ENCODE measurements at places on chromosomes 6 and 20.

DNA sequence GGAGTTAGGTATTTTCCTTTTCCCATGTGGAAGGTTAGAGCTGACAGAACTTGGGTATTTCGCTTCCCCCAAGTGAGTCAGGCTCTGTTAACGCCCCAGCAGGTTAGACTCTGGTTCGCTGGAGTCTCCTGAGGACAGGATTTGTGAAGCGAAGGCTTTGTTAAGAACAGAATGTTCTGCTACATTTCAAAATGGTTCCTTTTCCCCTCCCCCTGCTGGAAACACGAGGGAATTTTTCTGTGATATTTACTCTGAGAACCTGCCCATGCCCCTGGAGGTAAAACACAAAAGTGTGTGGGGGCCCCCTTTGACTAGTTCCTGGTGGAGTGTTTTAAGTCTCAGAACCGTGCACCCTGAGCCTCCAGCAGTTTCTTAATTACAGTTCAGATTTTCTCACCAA lies 731.4 kb upstream of the CITED2 start:
- DNase-seq, result no peak

DNA sequence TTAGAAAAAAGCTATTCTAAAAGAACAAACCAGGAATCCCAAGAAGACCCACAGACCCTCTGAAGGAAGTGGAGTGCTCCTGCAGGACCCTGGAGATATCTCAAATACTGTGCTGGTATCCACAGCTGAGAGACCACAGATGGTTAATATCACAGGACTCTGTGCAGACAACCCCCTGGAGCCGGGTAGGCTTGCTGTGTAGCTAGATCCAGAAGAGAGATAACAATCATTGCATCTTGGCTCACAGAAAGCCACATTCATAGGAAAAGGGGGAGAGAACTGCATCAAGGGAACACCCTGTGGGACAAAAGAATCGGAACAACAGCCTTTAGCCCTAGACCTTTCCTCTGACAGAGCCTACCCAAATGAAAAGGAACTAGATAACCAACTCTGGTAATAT lies 689.5 kb downstream of the PHF3 start:
- DNase-seq, result no peak

GRCh38 chr6:16178351-16178750 lies 49.5 kb downstream of the MYLIP start:
- DNase-seq, result no peak

- no peak for DNase-seq
These were observed 163.8 kb upstream of the TAB2 start for GRCh38 chr6:149153693-149154092.

DNA sequence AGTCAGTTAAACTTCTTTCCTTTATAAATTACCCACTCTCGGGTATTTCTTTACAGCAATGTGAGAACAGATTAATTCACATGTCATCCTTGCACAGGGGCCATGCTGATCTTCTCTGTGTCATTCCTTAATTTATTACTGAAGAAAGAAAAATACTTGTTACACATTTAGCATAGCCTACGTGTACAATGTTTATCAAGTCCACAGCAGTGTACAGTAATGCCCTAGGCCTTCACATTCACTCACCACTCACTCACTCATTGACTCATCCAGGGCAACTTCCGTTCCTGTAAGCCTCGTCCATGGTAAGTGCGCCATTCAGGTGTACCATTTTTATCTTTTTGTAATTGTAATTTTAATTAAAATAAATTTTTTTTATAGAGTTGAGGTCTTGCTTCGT lies 73.6 kb downstream of the RSPH3 start:
- DNase-seq, result no peak

GRCh38 chr6:33297956-33298772 lies 578 bp downstream of the RGL2 start:
- no peak for DNase-seq

DNA sequence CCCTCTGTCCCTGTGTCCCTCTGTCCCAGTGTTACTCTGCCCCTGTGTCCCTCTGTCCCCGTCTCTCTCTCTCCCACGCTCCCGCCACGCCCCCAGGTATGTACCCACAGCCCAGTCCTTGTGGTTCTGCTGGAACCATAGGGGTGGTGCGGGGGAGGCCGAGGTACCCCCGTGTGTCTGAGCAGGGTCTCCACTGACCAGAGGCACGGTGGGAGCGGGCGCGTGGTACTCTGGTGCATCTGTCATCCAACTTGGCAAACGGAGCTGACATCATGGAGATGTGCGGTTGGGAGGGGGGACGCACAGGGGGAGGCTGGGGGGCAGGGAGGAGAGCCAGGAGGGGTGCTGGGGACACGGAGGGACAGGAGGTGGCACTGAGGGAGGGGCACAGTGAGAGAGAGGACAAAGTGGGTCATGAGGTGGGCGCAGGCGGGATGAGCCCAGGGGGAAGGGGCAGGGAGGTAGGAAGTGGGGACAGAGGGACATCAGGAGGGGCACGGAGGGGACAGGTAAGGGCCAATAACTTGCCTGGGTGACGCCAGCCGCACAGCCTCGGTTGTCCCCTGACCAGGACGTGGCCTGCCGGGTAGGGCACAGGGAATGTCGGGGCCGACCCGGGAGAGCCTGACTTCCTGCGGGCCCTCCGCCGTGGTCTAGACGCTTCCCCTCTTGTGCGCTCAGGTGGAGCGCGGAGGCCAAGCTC lies 163.6 kb upstream of the PDE10A start:
- DNase-seq, result no peak

GRCh38 chr20:36093025-36093803 lies 61.3 kb upstream of the EPB41L1 start:
- no peak for DNase-seq

DNA sequence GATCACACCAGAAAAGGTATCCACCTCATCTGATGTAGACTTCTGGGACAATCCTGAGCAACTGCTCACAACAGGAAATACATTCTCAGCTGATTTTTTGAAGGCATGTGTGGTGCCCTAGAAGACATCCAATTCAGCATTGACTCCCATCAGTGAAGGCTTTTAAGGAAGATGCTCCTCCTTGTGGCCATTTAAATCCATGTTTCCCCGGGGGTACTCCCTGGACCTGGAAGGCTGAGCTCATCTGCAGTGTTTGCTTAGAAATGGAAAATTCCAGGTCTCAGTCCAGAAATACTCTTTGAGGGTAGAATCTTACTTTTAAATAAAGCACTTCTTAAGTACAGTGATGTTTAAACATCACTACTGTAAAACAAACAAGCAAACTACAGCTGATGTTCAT lies 195.5 kb upstream of the PDE10A start:
- no peak for DNase-seq

DNA sequence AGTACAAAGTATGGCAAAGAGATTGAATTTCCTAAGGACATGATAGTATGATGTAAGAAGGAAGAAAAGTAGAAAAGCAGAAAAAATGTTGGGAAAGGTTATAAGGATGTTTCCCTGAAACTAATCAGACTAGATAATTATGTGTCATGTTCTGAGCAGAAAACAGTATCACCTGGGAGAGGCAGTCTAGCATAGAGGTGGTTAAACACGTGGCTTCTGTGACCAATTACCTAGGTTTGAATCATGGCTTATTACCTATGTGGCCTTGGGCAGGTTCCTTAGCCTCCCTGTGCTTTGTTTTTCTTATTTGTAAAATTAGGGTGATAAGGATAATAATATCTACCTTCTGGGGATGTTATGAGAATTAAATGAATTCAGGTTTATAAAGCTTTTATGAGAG lies 38.0 kb downstream of the SCGN start:
- DNase-seq, result no peak

DNA sequence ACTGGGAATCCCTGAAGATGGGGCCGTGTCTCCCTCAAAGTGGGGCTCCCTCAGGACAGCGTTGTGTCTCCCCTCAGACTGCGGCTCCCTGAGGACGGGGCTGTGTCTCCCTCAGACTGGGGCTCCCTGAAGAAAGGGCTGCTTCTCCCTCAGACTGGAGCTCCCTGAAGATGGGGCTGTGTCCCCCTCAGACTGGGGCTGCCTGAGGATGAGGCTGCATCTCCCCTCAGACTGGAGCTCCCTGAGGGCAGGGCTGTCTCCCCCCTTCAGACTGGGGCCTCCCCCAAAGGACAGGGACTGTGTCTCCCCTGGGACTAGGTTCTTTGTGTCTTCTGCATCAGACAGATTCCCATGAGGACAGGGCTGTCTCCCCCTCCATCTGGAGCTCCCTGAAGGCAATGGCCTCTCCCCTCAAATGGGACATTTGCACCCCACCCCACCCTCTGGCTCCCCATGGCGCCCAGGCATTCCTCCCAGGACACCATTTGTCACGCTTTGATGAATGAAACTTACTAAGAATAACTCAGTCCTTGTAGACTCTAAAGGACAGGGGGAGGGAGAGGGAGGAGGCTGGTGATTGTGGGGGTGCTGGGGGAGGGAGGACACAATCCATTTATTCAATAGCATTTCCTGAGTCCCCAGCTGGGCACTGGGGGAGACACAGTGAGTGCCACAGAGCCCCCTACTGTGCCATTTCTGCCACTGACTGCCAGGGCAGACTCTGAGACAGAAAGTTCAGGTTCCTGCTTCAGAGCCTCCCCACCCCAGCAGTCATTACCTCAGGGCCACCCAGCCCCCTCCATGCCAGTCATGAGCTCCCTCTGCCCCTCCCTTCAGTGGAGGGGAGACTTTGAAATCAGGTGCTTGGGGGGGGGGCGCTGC lies 122.4 kb downstream of the MRPL14 start:
- no peak for DNase-seq

- DNase-seq, result no peak
These were observed 72.1 kb downstream of the PERP start for GRCh38 chr6:138035070-138035469.

Measured in stimulated activated CD8-positive, alpha-beta memory T cell treated with anti-CD3 and anti-CD28 coated beads, Interleukin-7, amount 100 ng/mL, for 1 hour (primary cell).